NCI-H187 (cell line): ENCODE measurements at places on chromosomes 13 and 19.

- DNase-seq = no peak
Observed at GRCh38 chr19:51760697-51761356, at the start of gene FPR2. Gene FPR2 (plus strand): TSS chr19:51761180. CDS start chr19:51768659, 7,479 bp downstream.

GRCh38 chr19:38308006-38308766 lies 4.1 kb downstream of the C19orf33 start:
- DNase-seq = no peak

DNA sequence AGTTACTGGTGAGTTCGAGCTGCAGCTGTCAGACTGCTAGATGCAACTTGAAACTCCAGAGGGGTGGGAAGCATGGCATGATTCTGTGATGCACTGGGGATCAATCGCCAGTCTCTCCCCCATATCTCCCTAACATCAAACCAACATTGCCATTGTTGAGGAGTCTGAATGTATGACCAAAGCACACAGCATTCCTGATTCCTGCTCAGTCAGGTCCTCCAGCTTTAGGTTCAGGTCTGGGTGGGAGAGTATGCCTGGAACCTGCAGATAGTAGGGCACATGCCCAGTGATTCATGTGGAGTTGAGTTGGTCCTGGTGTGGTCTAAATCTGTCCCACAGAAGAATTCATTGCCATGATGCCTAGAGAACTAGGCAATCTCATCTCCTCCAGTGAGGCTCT lies 269.1 kb downstream of the GPC5 start:
- no peak for DNase-seq

GRCh38 chr19:3360421-3361383 lies 5.7 kb upstream of the NFIC start:
- DNase-seq = no peak

GRCh38 chr19:47694466-47695273 lies 18.6 kb upstream of the EHD2 start:
- DNase-seq = no peak

- DNase-seq = no peak
Observed at GRCh38 chr13:41512441-41512840, 55.1 kb downstream of the RGCC start.

DNA sequence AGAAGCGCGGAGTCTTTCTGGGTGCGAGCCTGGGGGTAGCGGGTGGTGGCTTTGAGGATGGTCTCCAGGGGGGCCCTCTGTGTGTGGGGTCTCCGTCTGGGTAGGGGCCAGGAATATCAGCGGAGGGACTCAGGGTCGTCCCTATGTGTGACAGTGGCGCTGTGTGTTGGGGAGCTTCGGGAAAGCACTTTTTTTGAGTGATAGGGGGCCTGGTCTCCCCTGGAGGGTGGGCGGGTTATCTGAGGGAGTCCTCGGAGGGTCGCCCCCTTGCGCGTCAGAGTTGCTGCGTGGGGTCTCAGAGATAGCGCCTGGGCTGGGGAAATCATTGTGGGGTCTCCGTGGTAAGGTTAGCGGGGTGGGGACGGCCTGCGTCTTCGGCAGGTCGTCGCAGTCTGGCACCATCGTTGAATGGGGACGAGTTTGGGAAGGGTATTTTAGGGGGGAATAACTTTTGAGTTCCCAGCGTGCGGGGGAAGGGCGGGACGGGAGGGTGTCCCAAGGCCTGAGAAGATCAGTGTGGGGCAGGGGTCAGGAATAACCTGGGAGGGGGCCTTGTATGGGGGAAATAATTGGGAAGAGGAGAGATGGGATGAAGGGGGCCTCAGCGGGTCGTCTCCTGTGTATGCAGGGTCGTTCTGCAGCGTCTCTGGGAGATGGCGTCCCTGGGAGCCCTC lies 857 bp downstream of the IER2 start:
- no peak for DNase-seq

DNA sequence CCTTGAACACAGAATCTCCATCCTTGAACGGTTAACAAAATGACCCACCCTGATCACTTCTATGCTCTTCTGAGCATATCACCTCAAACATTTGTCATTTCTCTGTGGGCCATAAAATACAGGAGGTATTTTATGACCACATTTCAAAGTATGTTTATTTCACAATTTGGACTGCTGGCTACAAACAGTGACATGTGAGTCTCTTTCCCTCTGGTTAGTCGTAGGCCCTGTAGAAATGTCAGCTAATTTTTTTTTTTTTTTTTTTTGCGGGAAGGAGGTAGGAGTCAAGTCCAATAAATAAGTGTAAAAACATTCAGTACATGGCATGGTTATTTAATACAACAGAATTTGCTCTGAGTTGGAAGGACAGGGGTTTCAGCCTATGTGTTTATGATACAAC lies 70.7 kb downstream of the FOXO1 start:
- DNase-seq = no peak

DNA sequence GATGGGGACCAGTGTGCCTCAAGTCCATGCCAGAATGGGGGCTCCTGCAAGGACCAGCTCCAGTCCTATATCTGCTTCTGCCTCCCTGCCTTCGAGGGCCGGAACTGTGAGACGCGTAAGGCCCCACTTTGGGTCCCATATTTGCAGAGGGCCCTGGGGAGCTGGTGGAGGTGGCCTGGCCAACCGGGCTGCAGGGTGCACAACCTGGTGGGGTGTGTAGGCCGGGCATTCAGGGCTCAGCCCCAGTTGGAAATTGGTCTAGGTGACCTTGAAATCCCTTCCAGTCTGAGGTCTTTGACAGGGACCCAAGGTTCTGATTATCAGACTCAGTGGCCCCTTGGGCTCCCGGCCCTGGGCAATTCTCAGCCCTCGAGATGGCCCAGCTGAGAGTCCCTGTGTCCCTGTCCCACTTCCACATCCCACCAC lies 8.3 kb downstream of the F7 start:
- DNase-seq = no peak

DNA sequence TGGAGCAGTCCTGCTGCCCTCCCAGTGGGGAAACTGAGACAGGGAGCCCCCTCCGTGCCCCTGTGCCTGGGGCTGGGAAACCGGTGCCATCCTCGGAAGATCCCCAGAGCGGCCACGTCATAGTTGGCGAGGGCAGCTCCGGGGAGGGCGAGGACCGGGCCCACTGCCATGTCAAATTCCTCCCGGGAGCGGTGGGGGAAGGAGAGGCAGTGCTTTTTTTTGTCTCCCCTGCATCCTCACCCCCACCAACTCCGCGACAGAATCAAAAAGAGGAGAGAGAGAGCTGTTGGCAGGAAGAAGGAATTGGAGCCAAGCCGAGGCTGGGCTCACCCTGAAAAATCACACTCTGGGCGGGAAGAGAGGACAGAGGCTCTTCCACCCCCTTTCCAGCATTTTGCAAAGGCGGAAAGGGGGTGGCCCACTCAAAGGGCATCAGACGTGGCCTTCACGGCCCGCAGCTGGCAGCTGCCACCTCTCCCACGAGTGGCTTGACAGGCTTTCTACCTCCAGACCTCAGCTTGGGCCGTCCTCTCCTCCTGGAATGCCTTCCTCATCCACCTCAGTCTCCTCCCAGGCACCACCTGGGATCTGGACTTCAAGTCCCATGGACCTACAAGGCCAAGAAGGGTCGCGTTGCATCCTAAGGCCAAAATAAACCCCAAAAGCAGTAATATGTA lies 19.6 kb upstream of the NFIC start:
- DNase-seq = no peak

DNA sequence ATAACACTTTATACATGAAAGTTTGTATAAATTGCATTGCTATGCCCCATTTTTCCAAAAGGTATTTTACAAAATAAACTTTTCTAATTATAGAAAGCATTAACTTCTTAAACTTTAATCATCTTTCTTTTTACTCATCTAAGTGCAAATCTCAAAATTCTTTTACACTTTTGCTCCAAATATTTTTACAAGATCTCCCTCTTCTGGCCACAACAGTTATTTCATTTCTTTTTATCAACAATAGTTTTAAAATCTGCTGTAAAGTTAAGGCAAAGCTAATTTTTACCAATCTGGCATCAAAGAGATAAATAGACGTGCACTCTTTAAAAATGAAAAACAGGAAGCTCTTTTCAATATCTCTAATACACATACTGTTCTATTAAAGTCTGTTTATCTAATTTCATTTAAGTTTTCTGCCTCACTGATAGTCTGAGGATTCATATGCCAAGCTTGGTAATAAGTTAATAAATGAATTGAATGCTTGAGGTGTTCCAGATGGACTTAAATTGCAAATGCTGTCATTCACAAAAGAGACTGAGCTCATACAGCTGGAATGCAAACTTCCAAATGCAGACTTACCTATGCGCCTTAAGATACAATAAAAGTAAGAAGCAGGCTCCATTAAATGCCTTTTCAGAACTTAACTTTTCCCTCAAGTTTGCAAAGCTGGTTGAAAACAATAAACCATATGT lies 583.0 kb upstream of the ATXN8OS start:
- DNase-seq = no peak

DNA sequence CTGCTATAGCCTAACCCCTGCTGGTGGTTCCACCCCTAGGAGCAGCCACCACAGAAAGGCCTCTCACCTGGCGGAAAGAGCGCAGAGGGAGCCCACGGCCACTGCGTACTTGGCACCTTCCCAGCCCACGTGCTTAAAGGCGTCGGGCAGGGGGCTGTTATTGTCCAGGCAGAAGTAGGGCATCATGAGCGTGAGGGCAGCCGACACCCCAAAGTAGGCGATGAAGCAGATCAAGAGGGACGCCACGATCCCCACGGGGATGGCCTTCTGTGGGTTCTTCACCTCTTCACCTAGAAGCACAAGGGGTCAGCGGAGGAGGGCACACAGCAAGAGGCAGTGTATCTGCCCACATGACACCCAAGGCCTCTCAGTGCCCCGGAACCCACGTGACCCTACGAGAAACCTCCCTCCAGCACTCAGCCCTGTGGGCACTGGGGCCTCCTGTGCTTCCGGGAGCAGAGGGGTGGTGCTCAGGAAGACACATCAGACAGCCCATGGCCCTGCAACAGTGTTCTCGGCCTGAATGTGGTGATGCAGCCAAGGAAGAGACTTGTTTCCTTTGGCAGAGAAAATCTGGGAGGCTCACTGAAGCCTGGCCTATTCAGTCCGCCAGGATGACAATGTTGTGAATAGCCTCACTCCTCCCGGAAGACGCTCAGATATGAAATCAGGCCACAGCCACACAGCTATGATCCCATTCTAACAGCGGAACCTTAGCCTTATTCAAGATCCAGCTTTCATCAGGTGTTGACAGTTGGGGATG lies 72.1 kb downstream of the SLC7A1 start:
- DNase-seq = no peak

GRCh38 chr13:113358653-113359190 lies 5.2 kb downstream of the GRTP1 start:
- no peak for DNase-seq

- no peak for DNase-seq
Observed at GRCh38 chr13:91346850-91347201, 661 bp upstream of the MIR17HG start.

- DNase-seq = no peak
Observed at GRCh38 chr13:112807653-112808376, 118.0 kb downstream of the ATP11A start.

DNA sequence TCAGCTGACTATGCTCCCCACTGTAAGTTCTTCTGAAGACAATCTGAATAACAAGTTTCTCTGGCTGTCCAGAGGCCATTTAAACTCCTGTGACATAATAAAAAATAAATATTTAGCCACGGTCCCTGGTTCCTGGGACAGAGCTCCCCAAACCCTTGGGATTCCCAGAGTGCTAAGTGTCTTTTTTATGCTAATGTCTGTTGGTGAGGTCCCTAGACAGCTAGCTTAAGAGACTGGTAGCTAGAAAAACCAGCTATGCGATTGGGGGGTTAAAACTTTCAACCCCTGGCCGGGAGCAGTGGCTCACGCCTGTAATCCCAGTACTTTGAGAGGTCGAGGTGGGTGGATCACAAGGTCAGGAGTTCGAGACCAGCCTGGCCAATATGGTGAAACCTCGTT lies 5.9 kb downstream of the EPSTI1 start:
- DNase-seq = no peak

GRCh38 chr13:40399756-40400155 lies 266.7 kb downstream of the FOXO1 start:
- DNase-seq = no peak

- DNase-seq = no peak
Observed at GRCh38 chr19:46755853-46756543, 9.7 kb upstream of the STRN4 start.

DNA sequence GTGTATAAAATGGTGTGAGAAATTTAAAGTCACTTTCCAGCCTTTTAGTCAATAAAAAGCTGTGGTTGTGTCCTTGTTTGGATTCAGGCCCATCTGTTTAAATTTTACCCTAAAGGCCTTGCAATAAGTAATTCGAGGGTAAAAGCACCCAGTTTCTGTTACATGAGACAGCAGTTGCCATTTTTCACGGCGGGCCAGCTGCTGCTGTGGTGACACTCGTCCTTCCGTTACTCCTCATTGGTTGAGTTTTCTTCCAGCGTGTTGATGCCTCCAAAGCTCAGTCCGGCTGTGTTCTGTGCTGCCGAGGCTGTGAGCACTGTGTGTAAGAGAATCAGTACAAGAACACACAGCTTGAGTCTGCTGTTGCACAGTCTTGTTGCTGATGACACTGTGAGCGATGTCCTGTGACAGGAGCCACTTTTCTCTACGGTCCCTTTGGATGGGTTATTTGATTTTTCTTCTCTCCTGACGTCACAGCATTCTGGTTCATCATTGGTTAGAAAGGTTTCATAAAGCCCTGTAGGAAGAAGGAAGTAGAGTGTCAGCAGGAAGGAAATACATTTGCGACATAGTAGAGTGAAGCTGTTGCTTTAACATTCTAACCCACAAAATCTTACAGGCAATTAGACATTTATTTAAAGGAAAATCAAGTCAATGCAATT lies 602.5 kb upstream of the ARGLU1 start:
- DNase-seq = no peak

DNA sequence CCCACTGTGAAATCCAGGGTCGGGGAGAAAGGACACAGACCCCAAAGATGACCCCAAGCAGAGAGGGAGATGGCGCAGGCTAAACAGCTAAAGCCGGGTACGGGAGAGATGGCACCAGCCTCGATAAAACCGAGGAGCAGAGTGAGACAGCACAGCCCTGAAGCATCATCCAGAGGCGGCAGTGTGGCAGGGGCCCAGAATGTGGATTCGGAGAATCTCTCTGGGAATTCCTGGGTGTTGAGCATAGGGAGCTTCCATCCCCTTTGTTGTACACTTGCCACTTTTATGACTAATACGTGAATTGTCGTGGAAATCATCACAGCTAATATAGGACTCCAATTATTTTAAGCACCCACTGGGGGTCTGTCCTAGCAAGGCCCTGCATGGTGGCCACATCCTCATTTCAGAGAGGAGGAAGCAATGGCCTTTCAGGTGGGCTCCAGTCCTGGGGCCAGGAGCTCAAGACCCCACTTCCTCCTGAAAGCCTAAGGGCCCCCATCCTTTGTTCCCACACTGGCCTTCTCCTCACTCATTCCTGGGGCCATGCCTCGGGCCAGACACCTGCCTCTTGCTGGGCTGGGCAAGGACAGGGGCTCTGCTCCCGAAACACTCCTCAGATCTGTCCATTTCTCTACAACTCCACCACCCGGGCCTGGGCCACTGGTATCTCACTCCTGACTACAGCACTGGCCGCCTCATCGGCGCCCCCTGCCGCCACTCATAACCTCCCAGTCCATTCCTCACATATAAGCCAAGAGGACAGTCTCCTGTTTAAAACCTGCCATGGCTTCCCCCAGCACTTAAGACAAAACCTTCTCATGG lies 29.3 kb upstream of the ATP1A3 start:
- no peak for DNase-seq

DNA sequence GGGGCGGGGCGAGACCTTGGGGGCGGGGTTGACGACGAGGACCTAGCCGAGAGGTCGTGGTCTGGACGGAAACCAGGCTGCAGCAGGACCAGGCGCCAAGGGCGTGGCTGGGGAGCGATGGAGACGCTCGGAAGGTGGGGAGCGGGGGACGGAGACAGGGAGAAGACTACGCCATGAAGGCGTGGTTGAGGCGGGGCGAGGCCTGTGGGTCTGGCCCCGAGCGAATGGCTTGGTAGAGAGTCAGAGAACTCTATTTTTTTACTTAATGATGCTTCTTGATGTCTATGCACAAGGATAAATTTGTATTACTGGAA lies 674 bp upstream of the FBXL12 start:
- DNase-seq = no peak
